ENCODE measurements at places on chromosomes 4 and X.

GRCh38 chr4:45183905-45184304, 457.5 kb upstream of the GNPDA2 start:
- DNase-seq: no peak

GRCh38 chrX:9183481-9183880, 149.6 kb upstream of the FAM9B start:
- DNase-seq: no peak

DNA sequence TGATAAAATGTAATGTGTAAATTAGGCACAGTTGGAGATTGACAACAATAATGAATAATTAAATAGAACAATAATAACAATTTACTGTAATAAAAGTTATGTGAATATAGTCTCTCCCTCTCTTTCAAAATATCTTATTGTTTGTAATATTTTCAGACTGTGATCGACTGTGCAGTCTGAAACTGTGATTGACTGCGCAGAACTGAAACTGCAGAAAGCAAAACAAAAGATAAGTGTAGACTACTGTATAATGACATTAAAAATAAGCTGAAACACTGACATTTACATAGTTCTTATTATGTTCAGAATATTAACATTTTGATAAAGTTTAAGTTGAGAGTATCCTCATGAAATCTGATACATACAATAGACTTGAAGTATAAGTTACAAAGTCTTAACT, 371.0 kb downstream of the CCSER1 start:
- DNase-seq: no peak

GRCh38 chr4:138728566-138728965, 287.0 kb upstream of the NOCT start:
- DNase-seq: no peak

- DNase-seq: no peak
These were observed 224.9 kb upstream of the BOD1L1 start for GRCh38 chr4:13852411-13852810.

GRCh38 chr4:6194458-6195195, 5.7 kb downstream of the JAKMIP1 start:
- DNase-seq: no peak

DNA sequence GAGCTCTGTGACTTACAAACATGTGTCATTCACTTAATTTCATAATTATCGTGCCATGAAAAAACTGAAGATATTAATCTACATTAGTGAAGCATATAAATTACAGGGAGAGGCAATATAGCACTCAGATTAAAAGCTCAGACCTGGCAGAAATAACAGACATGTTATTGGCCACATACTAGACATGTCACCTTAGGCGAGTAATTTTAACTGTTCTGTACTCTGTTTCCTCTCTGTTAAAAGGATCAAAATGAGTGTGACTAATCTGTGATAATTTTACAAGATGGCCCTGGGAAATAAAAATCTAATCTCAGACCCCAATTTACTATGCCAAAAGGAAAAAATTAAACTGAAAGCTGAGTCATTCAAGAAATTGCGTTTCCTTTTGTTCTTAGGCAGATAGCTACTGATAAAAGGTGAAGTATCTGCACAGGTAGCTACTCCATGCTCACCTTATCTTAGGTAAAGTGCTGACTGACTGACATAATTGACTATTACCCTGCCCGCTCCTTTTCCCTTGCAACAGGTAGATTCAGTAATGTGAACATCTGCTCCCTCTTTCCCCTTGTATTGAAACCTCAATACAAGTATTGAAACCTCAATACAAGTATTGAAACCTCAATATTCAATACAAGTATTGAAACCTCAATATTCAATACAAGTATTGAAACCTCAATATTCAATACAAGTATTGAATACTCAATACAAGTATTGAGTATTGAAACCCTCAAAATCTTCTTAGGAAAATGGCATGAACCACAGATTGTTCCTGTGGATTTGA, 33.2 kb downstream of the RELL1 start:
- DNase-seq: no peak

- no peak for DNase-seq
These were observed 138.1 kb downstream of the NPFFR2 start for GRCh38 chr4:72169861-72170260.

- no peak for DNase-seq
These were observed 290.9 kb downstream of the KCTD8 start for GRCh38 chr4:44157611-44158277.

- DNase-seq: no peak
These were observed 1011.7 kb upstream of the PCDH7 start for GRCh38 chr4:29708473-29708872.

DNA sequence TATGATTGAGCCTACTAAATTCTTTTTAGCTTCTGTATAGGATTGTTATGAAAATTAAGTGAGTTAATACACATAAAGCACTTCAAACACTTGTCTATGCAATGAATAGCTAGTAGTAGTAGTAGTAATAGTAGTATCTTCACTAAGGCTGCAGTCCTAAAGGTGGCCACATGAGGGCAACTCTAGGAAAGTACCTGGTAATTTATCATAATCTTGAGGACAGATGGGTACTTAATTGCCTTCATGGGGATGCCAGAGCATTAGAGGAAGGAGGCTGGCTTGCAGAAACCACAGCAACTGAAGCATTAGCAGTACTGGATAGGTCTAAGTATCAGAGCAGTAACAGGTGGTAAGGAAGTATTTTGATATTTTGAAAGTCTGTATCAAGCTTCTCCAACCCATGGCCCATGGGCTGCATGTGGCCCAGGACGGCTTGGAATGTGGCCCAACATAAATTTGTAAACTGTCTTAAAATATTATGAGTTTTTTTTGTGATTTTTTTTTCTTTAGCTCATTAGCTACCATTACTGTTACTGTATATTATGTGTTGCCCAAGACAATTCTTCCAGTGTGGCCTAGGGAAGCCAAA, 17.3 kb downstream of the NIPAL1 start:
- no peak for DNase-seq

- DNase-seq: no peak
These were observed 75.4 kb downstream of the TMEM131L start for GRCh38 chr4:153541456-153542096.

- no peak for DNase-seq
These were observed 121.0 kb upstream of the TEX13D start for GRCh38 chrX:124211312-124211942.

DNA sequence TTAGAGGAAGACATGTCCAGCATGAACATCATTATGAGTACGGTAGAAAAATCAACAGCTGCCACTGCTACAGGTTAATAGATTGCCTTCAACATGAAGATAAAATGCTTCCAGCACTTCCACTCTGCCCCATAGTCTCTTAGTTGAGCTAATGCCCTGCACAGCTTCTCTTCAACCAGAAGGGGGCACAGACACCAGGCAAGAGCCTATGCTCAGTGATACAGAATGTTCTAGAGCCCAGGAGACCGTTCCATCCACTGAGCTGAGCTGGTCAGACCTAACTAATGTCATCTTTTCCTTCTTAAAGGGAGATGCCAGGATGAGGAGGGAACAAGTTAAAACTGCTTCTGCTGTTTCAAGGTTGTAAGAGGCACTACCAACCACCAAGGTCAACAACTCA, 42.2 kb downstream of the SMIM10L2A start:
- no peak for DNase-seq
